ENCODE measurements at places on chromosomes 11 and 22. TPM values are rescaled to one million over a fixed set of nuclear protein-coding genes. Genes with fewer than 3 reads are reported as not detected.

- DNase-seq, result no peak
These were observed 72.6 kb downstream of the PHF21B start for GRCh38 chr22:44937216-44937615.

DNA sequence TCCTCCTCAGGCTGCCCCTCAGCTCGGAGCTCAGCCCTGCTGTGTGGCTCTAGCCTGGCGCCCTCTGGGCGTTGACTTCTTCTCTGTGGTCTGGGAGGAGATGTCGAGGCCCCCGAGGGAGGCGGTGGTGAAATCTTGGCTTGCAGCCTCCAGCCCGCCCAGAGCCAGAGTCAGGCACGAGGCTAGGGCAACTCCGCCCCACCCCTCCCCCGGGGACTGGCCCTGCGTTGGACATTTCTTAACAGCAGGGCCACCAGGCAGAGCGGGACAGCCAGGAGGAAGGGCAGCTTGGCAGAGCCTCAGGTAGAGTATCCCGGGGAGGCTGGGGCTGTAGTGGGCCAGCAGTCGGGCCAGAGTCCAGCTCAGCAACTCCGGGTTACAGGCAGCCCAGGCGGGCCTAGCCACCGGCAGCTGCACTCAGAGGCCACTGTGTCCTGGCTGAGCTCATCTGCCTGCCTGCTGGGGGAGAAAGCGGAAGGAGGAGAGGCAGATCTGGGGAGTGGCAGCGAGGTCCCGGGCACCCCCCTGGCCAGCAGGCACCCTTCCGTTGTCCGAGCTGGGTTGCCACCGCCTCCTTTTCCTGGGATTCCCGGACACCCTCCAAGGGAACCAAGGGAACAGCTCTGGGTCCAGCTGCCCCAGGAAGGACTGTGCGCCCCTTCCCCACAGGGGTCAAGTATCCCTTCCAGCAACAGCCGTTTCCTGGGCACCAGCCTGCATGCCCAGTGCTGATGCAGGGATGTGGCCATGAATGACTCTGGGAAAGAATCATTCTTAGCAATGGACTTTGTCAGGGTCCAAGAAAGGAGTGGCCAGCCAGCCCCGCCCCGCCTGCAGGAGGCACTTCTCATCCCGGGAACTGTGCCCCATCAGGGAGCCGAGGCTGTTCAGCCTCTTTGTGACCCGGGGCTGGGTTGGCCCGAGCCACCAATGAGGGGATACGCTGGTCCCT lies at the start of gene ALDH3B1:
Gene ALDH3B1, plus strand, starts transcription at position 238 of the 952 bp plus-strand sequence. CDS start 4,971 bp downstream, outside the sequence.
- no peak for DNase-seq

Gene CSNK2A3
- 2.3 TPM for polyA plus RNA-seq

DNA sequence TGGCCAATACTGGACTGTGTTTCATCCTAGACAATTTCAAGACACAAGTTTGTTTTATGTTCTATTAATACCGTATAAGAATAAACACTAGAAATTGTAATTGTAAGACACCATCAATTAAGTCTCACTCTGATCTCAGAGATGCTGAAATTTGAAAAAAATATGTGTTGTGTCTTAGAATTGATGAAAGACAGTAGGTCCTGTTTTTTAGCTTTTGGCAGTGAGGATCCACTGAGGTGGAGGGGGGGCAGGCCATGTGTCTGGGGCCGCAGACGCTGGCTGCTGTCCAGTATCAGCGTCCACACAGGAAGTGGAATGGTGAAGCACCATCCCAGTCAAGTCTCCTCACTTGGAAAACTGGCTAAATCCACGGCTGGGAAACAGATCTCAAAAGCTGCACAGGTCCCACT lies 22.5 kb upstream of the ALG8 start:
- DNase-seq, result no peak

GRCh38 chr11:1304380-1304779 lies 5.1 kb downstream of the TOLLIP start:
- peak; percentile 32 for DNase-seq

GRCh38 chr11:19747634-19748033 lies 35.0 kb downstream of the NAV2 start:
- no peak for DNase-seq

- DNase-seq, result no peak
These were observed 160.9 kb downstream of the ENTHD1 start for GRCh38 chr22:39732625-39733024.

DNA sequence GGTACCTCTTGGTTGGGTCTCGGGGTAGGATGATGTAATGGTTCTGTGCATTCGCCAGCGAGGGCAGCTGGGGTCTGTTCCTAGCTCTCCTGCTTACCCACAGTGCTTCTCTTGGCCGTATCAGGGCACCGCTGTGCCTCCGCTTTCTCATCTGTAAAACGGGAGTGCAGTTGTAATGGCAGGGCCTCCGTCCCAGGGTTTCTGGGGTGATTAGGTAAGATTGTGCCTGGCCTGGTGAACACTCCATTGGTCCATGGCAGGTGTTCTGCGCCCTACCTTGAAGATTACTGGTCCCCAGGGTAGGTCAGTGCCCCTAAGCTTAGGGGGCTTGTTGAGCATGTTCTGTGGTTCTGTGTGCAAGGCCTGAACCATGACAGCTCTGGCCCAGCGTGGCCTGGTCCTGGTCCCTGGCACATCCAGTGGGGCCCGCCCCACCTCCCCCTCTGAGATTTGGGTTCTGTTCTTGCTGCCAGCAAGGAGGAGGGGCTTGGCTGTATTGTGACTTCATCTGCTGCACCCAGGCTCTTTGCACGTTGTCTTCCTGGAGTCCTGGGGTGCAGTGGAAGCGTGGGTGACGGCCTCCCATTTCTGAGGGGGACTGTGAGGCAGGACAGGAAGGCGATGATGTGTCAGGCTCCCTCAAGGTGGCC lies 4.9 kb downstream of the MYRF start:
- no peak for DNase-seq

Gene SLC37A2
- polyA plus RNA-seq, result 3.0 TPM

GRCh38 chr11:78266451-78266850 lies 77.7 kb downstream of the USP35 start:
- DNase-seq, result no peak

DNA sequence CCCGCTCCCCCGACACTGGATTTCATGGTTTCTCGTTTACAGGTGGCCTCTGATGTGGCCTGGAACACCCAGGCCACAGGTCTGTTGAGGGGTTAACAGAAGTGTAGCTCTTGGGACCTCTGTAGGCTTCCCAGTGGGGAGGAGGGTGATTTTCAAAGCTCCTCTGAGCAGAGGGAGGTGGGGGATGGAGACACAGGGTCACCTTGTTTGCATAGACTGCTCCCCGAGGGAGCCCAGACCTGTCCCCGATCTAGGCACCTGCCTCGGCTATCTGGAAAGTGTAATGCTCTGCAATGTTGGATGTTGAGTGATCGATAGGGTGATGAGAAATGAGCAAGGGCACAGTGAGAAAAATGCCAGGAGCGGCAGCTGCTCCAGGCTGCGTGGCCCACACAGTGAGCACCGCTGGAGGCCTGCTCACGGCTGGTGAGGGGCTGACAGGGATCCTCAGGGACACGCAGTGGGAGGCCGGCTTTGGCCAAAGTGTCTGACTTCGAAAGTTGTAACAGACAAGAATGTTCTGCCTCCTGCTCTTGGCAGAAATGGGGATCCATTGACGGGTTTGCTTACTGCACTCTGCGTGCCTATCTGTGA lies 594.1 kb downstream of the BRD1 start:
- DNase-seq, result no peak

Gene VWCE
- 2.3 TPM for polyA plus RNA-seq

DNA sequence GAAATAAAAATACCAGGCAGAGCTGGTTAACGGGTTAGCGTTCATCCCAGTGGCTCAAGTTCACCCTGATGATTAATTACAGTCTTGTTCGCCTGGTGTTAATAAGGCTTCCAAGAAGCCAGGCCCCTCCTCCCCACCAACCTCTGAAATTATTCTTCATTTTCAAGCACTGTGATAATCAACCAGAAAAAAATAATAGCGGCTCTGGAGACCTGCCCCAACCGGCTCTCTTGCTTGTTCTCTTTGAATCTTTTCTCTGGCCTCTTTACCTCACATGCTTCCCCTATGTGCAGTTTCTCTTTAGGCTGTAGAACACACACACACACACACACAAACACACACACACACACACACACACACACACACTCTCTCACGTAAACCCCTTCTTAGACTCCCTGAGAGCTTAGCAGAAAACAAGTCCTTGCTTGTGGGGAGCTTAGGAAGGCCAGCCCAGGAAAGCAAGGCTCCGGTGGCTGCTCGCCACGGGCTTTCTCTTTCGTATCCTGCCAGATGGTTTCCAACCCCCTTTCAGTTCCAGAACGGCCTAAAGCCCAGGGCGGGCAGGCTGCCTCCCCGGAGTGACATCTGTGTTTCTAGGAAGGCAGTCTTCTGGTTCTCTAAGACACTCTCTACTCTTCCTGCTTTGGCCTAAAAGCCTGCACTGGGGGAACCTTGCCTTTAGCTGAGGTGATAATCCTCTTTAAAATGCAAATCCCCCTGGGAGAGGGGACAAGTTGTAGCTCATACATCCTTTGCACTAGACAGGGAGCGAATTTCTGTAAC lies 106.4 kb upstream of the SESN3 start:
- DNase-seq, result no peak

DNA sequence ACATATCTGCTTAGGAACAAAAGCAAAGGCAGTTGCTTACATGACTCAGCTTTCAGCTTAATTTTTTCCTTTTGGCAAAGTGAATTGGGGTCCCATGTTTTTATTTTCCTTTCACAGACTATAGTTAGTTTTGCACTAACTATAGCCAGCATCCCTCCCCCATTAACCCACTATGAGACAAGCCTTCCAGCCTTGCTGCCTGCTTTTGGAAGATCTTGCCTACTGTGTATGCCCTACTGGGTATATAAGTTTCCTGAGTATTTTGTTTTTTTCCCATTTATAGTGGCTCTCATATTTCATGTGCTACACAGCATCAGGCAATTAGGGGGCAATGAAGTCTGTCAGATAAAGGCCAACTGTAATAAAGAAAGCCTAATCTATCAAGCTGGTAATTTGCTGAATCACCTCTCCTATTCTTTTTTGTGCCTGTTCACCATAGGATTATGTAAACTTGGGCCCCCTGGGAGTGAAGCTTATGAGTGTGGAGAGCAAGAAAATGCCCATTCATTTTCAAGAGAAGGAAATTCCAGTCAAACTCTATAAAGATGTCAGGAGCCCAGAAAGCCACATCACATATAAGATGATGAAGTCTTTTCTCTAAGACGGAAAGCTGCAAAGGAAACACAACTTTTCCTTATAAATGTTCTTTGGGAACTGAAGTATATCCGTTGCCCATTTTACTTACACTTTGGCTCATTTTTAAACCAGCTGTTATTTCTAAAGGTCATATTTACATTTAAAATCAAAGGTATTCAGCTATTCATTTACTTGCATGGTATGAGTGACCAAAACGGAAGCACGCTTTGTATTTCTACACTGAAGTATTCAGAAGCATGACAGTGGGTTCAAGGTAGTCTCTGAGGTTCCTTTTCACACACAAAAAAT lies 64.0 kb downstream of the CCDC83 start:
- no peak for DNase-seq

Gene CCDC89
- polyA plus RNA-seq, result 3.2 TPM

Measured in renal cortex interstitium (tissue), 15 donors.